RPMI8226 (cell line): ENCODE measurements at places on chromosomes 4 and X.

DNA sequence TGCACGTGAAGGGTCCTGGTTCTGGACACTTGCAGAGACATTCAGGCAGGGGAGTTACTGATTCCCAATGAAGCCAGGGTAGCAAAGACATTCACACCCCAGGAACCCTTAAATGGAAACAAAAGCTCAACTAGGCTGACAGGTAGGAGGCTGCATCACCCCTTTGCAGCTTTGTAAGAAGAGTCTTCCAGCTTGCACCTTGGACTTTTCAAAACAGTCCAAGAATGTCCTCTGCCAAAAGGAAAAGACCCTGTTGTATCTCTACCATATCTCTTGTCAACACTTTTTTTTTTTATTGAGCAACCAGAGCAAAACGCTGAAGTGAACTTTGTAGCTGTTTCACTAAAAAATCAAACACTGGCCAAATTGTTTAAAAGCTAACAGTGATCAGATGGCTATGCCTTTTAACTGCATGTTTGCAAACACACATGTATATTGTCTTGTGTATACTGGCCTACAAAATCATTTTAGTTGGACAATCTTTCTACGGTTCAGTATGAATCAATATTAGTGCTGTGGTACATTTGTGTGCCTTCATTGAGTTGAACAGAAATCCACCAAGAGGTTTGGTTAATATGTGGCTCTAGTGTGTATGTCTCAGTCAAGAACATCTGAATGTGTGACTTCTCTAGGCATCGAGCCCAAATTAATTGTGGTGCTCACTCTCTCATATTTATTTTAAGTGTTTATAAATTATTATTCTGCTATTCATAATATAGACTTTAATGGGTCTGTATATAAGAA is 18.5 kb upstream of the WWC2 start:
- no peak for DNase-seq

DNA sequence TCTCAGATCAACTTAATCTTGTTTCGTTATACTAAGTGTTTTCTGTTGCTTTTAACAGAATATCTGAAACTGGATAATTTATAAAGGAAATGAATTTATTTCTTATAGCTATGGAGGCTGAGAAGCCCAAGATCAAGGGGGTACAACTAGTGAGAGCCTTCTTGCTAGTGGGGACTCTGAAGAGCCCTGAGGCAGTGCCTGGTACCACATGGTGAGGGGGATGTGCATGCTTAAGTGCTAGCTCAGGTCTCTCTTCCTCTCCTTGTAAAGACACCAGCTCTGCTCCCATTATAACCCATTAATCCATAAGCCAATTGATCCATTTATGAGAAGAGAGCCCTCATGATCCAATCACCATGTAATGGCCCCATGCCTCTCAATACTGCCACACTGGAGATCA is 17.9 kb downstream of the COX18 start:
- no peak for DNase-seq

- DNase-seq: peak; percentile 18
Measured at GRCh38 chrX:46758163-46758955, 559 bp downstream of the SLC9A7 start.

DNA sequence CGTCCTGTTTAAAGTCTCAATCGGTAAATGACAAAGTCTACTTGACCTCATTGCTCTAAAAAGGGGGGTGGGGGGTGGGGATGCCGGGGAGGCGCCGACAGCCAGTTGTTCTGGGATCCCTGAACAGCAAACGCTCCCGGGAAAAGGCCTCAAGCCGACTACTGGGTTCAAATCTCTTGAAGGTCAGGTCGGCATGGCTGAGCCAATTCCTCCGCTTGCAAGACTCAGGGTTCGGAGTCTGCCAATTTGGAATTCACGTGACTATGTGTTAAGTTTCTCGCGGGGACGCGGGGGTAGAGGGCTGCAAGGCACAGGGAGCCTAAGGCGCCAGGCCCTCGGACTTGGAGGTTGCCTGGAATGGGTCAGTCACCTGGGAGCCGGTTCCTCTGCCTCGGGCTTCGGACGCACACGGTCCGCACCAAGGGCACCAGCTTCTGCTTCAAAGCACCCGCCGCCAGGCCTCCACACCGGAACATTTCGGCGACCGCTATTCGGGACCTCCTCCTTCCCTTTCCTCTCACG is 399 bp downstream of the AIFM1 start:
- no peak for DNase-seq

DNA sequence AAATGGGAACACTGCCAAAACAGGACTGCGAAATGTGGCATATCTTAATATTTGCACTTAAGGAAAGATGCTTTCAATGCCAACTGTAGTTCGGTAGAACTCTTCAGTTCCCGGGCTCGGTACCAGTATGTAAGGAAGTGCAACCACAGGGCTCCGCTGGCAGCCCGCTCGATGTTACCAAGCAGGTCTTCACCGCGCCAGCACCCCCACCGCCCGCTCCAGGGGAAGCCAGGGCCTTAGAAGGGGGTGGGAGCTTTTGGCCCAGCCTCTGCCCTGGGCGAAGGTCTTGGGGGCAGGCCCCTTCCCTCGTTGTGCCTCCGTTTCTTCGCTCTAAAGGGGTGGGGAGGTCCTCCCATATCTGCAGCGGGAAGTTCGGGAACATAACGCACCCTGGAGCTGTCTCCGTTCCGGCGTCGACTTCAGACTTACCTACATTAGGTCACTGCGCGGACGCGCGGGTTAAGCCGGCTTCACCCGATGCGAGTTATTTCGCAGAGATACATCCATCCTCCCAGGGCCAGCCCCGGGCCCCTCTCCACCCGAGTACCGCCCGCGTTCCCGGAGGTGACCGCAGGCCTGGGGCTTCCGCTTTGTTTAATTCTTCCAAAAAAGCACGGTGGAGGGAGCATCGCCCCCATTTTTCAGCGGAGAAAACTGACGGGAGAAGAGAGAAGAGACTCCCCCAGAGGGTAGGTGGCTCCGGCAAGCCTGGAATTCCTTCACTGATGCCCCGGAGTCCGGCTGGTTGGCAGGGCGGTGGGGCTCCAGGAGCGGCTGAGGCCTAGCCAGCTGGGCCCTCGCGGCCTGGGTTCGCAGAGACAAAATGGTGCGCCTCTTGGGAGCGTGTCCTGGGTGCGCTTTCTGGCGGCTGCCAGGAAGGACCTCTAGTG is 1.0 kb upstream of the HMX1 start:
- DNase-seq: no peak

- no peak for DNase-seq
Measured at GRCh38 chr4:74537459-74537858, 92.5 kb downstream of the AREG start.

- no peak for DNase-seq
Measured at GRCh38 chr4:6769233-6769988, 13.1 kb upstream of the KIAA0232 start.

GRCh38 chrX:151779258-151779657 is 44.7 kb downstream of the CNGA2 start:
- no peak for DNase-seq

DNA sequence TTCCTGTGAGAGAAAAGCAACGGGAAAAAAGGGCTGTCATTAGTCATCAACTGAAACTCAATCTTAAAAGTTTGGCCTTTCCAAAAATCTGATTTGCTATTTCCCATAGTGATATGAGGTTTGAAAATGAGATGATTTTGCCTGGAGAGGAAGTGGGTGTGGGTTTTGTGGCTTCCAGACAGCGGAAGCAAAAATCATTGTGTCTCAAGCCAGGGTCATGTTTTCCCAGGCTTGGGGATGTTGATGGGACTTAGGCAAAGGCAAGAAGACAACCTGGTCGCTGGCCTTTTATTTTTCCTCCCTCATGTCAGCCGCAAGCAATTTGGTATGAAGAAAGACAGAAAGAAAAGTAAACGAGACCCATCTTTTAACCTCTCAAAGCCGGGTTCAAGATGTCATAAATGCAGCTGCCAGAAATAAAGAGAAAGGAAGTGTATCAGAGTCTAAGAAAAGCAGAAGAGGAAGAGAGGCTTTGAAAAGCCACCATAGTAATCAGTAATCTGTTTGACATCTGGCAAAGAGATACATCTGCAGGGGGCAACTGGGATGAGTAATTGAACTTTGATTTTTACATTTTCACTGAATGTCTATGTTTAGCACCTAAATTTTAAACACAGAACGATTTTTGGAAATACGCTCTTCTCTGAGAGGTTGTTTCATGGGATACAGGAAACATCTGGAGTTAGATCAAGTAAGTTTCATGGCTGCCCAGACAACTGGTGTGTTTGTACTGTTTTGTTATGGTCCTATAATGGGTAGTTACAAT is 521.6 kb upstream of the SLIT2 start:
- peak; percentile 3 for DNase-seq

- no peak for DNase-seq
Measured at GRCh38 chr4:123443401-123444289, 47.0 kb downstream of the SPRY1 start.

GRCh38 chrX:95950679-95951078 is 734.0 kb upstream of the DIAPH2 start:
- peak; percentile 25 for DNase-seq

DNA sequence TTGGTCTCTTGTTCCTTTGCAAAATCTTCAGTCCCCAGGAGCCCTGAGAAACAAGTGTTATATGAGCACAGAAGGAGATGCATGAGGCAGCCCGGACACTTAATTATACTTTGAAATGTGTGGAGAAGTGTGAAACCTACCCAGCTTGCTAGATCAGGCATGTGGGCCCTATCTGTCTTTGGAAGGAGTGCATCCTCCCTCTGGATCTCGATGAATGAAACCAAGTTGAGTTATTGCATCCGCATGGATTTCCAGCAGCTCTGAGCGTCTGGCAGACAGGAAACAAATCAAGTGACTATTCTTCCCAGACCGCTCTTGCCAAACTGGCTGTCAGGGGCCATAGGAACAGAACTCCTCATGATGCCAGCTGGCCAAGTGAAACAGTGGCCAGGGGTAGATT is 19.6 kb upstream of the SOWAHD start:
- no peak for DNase-seq

GRCh38 chr4:55540271-55540670 is 6.4 kb downstream of the CLOCK start:
- no peak for DNase-seq

- DNase-seq: no peak
Measured at GRCh38 chrX:149987613-149988012, 49.3 kb upstream of the EOLA2 start.

GRCh38 chr4:83889802-83890201 is 353.9 kb downstream of the GPAT3 start:
- DNase-seq: no peak

GRCh38 chr4:159326480-159326879 is 223.6 kb downstream of the RAPGEF2 start:
- DNase-seq: no peak

GRCh38 chr4:149595500-149595899 is 220.1 kb downstream of the IQCM start:
- DNase-seq: no peak

DNA sequence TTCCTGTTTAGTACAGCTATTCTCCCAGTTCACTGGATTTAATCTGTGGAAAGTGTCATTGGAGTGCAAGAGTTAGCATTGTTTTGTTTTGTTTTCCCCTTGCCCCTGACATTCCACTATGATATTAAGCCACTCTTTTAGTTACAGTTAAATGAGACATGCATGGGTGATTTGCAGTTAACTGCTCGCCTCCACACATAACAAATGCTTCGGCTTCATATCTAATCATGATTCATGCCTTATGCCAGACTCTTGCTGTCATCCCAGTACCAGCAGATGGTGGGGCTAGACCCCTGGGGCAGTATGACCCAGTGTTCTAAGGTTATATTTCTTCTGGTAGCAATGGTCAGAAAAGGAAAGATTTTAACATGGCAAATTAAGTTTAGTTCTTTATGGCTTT is 80.1 kb downstream of the RAP1GDS1 start:
- DNase-seq: no peak

DNA sequence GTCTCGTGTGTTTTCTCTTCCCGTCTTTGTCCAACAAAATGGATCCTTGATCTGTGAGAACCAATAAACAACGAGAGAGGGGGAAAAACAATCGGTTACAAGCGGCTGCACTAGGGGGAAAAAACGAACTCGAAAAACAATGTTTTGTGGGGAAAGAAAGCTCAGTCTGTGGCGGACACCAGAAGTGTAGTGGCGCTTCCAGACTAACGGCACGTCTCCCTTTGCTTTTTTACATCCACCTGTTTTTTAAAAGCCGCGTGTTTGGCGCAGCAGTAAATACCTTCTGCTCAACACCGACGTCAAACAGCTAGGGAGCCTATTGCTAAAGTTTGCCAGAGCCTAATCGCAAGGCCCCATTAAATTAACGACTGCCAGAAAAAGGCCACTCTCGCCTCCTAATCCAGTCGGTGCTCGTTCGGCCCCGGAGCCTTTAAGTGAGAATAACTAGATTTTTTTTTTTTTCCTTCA is 3.3 kb downstream of the NKX6-1 start:
- no peak for DNase-seq

DNA sequence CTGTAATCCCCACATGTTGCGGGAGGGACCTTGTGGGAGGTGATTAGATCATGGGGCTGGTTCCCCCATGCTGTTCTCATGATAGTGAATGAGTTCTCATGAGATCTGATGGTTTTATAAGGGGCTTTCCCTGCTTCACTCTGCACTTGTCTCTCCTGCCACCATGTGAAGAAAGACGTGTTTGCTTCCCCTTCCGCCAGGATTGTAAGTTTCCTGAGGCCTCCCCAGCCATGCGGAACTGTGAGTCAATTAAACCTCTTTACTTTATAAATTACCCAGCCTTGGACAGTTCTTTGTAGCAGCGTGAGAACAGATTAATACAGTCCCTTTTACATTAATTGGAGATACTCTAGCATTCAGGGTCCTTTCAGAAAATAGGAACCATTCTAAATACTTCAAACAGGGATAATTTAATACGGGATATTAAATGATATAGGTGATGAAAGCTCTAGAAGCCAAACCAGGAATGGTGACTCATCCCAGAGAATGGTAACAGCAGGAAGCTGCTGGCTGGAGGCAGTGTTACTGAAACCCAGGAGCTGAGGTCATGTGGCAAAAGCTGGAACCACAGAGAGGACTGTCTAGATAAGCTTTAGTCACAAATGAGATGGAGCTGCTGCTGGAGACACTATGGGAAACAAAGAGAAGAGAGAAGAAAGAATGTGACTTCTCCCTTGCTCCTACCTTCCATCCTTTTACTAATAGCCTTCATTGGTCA is 57.3 kb downstream of the GSTCD start:
- no peak for DNase-seq

GRCh38 chrX:7045238-7045955 is 102.1 kb upstream of the STS start:
- DNase-seq: no peak

- DNase-seq: peak; percentile 90
Measured at GRCh38 chr4:99815597-99816011, 1.0 kb upstream of the DAPP1 start.

GRCh38 chr4:99276417-99276816 is 14.4 kb downstream of the ADH1A start:
- no peak for DNase-seq

DNA sequence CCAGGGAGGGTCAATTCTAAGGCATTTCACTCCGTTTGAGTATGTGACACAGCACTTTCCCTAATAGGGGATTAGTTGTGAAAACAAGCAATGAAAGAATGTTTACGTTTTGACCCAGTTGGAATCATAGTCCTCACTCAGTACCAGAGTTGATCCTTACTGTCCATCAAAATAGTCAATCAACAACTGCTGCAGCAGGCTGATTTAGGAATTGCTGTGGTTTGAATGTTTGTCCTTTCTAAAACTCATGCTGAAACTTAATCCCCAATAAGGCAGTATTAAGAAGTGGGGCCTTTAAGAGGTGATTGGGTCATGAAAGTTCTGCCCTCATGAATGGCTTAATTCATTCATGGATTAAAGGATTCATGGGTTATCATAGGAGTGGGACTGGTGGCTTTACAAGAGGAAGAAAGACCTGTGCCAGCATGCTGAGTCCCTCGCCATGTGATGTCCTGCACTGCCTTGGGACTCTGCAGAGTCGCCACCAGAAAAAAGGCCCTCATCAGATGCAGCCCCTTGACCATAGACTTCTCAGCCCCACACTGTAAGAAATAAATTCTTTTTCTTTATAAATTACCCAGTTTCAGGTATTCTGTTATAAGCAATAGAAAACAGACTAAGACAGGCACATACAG is 3.1 kb upstream of the FBXL5 start:
- no peak for DNase-seq
